ENCODE measurements at places on chromosomes 1 and 21.

GRCh38 chr1:177567393-177567792, 396.6 kb downstream of the BRINP2 start:
- DNase-seq = peak; percentile 8

DNA sequence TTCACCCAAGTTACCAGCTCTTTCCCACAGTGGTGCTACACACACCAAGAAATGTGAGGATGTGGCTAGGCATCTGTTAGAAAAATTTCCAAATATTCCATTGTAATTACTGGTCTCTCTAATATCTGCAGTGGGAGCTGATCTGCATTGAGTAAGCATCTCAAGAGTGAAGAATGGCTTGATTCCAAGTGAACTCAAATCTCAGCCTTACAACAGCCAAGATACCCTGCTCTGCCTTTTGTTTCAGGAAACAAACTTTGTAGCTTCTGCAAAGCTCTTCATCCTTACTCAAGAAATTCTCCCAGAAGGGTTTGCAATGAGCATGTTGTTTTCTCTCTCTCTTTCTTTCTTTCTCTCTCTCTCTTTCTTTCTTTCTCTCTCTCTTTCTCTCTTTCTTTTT, 181.1 kb downstream of the FCRL5 start:
- DNase-seq = no peak

DNA sequence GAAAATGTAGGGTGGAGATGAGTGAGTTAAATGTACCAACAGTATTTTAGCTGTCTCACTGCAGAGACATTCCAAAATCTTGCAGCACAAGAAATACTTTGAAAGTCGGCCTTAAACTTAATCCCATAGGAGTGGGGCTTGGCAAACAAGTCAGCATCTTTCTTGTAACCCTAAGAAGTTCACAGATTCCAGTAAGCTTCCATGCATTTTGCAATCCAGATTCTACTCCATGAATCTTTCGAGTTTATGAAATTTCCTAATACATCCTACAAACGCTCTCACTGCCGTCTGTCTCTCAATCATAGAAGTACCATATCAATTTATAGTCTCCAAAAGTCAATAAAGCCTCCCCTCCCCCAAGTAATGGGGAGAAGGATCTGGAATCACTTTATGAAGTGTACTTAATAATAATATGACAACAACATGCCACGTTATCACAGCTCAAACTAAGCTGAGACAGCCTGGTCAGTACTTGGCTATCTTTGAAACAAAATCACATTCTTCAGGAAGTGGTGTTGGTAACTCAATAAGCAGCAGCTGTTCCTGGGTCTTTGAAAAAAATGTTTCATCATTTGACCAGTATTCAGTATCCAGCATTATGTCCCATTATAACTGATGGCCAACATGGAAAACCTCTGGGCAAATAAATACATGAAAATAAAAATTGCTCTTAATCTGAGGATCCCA, 317.4 kb upstream of the RUNX1 start:
- DNase-seq = no peak

- DNase-seq = no peak
Measured at GRCh38 chr21:9750341-9751086, 770.9 kb upstream of the TPTE start.

GRCh38 chr1:184805667-184806295, 51.1 kb upstream of the EDEM3 start:
- peak; percentile 80 for DNase-seq

DNA sequence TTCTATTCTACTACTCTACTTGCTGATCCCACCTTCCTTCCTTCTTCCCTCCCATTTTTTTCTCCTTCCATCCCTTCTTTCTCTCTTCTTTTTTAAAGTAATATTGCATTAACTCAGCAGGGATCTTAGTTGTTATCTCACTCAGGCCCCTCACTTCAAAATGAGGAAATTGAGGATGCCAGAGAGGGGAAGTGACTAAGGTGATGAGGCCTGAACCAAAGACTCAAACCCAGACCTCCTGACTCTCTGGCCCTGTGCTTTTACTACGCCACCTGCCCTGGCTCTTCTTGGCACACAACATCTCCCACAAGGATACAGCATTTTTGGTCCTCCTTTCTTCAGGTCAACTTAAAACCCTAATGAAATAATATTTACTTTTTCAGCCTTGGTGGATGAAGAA, 151.7 kb upstream of the ZNF648 start:
- no peak for DNase-seq
